ENCODE measurements at places on chromosomes 11 and 22.

GRCh38 chr22:44351685-44352377, 39.1 kb upstream of the SHISAL1 start:
- DNase-seq: peak; percentile 18

GRCh38 chr11:116348226-116348625, 424.6 kb downstream of the BUD13 start:
- no peak for DNase-seq

DNA sequence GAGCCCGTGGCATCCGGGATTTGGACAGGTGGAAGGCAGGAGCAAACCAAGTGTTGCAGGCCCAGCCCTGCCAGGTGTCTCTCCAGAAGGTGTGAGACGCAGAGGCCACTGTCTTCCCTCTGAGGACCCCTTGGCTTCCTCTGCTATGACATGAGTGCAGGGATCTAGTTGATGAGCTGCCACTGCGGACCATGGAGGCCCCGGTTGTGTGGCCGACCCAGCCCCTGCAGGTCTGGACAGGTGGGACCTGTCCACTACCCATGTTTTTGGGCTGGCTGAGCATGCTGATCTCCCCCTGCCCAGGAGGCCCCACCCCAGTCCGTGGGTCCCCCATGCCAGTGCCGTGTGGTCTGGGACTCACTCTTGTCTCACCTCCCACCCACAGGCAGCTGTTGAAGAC, 22.9 kb downstream of the PRR5 start:
- DNase-seq: no peak

- DNase-seq: no peak
Measured at GRCh38 chr11:75625021-75625420, 43.8 kb downstream of the MAP6 start.

GRCh38 chr11:102263379-102264003, 53.8 kb upstream of the BIRC3 start:
- no peak for DNase-seq

- DNase-seq: no peak
Measured at GRCh38 chr11:85898456-85898855, 43.3 kb downstream of the CCDC83 start.

DNA sequence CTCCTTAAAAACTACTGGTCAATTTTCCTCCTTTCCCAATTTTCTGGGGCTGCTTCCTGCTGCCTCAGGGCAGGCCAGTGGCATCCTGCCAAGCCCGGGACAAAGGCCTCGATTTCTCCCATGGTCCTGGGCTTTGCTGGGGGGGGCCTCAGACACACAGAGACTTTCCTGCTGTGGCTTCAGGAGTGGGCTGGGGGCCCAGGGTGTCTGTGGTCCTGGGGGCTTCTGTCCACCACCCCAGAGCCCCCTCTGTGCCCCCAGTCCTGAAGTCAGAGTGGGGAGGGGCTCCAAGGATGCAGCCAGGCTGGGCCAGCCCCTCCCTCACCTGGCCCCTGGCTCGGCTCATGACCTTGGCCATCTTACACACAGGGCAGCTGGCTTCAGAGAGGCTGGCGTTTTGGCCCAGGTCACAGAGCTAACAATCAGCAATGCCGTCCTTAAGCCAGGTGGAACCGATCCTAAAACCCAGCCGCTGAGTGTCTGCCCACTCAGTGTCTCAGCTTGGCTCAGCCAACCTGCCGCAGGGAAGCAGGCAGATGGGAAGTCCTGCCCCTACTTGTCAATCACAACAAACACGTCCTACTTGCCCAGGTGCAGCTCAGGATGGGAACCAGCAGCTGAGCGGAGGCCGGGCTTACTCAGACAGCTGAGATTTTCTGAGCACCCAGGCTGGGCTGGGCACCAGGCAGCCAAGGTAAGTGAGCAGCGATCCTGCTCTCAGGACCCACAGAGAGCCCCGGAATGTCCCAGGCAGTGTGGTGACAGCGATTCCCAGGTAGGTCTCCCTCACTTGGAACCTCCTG, 34.6 kb downstream of the OSBPL5 start:
- no peak for DNase-seq
